Posterior cingulate gyrus (tissue), 11 donors: ENCODE measurements at places on chromosomes 12 and 14.

DNA sequence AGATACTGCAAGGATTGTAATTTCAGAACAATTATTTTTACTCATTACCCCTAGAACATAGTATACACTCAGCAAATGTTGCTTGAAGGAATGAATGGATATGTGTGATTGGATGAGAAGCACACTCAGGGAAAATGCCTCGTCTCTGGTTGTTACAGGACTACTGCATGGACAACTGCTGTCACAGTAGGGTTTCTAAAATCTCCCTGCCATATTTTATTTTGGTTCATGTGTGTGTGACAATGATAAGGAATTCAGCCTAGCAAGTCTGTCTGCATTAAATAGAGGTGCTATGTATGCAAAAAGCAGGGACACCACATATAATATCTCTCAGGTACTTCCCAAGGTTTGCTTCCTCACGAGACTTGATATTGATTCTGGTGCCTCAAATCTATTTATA lies 1.4 kb downstream of the PTPRR start:
- no peak for DNase-seq

- peak; percentile 52 for DNase-seq
Measured at GRCh38 chr14:77305696-77306095, 15.0 kb downstream of the POMT2 start.

GRCh38 chr14:72782817-72783216 lies 111.1 kb downstream of the DPF3 start:
- DNase-seq = no peak

DNA sequence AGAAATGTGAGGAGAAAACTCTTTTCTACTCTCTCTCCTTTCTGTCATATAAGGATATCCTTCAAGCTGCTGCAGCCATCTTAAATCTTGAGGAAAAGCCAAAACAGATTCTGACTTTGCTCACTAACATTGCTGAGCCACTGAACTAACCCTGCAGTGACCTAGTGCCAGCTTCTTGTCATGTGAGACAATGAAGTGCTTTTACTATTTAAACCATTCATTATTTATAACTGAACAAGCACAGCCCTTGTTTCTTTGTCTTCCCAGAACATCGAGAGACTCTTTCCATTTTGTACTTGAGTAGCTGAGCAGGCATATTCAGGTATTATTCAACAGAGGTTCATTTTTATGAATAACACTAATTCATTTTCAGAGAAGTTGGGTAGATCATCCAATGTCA lies 455.0 kb upstream of the TMPO start:
- no peak for DNase-seq

DNA sequence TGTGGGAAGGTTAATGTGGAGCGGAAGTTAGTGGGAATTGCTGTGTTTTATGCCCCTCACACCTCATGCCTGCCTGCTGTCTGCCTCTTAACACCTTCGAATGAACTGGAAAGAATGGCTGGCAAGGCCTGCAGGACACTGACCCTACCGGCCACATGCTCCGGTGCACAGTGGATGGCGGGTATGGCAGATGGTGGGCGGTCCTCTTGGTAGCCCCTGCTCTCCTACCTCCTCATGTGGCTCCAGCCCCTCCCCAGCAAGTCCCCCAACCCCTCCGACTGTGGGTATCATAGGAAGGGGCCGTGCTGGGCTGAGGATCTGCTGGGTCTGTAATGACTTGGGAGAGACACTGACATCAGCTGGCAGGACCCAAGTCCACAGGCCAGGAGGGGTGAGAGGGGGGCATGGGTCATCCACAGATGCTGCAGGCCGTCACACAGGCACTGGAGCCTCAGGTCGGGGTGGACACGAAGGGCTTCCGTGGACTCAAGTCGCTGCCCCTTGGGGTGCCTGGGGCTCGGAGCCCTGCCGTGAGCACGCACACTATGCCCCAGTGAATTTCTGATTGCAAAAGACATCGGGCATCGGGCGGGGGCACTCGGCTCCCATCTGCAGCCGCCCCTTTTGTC lies 77.4 kb downstream of the KIF26A start:
- DNase-seq = no peak

DNA sequence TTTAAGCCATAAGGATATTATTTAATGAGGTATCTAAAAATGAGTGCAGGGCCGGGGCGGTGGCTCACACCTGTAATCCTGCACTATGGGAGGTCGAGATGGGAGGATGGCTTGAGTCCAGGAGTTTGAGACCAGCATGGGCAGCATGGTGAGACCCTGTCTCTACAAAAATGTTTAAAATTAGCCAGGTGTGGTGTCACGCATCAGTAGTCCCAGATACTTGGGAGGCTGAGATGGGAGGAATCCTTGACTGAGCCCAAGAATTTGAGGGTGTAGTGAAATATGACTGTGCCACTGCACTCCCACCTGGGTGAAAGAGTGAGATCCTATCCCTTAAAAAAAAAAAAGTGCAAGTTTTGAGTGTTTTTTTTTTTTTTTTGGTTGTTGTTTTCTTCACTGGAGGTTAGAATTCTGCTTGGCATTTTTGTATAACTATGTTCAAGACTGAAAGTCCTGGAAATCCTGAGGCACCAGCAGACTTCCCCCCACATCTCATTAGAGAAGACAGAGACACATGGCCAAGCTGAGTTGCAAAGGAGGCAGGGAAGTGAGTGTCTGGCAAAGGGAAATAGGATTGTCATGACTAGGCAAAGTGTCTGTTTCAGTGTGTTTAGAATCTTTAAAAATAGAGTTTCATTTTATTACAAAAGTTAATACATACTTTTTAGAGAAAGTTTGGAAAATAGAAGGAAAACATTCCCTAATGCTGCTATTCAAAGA lies 53.5 kb upstream of the DUSP6 start:
- no peak for DNase-seq

GRCh38 chr12:98743362-98743953 lies 98.4 kb downstream of the APAF1 start:
- DNase-seq = no peak
